ENCODE measurements at places on chromosomes 12 and 14.

GRCh38 chr12:87529413-87529812, 499.8 kb downstream of the C12orf50 start:
- DNase-seq: no peak

GRCh38 chr14:73680821-73681220, 33.4 kb downstream of the PNMA1 start:
- no peak for DNase-seq

DNA sequence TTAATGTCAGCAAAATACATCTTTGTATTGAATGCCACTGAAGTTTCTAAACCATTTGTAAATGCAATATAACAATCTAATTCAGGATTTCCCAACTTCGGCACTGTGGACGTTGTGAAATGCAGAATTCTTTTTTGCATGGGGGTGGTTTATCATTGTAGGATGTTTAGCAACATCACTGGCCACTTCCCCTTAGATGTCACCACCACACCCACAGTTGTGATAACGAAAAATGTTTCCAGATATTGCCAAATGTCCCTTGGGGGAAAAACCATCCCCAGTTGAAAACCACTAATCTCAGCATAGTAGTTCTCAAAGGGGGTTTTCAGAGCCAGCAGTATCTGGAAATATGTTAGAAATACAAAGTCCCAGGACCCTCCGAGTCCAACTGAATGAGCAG, 203.3 kb downstream of the NAV3 start:
- DNase-seq: no peak

DNA sequence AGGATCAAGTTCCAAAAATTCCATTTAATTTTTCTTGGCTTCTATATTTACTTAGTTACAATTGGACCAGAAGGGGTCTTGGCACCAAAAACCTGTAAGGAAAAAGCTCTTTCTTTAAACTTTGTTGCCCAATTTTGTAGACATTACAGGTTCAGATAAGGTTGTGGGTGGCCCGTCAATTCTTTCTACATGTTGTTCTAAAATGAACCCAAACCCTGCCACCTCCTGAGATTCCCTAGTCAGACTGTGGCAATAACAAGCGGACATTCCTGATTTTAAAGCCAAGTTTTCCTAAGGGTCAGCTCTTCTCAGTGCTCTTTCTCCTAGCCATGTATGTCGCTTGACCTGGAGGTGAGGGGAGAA, 45.0 kb upstream of the GSG1 start:
- no peak for DNase-seq

GRCh38 chr12:16359512-16360491, 12.4 kb downstream of the MGST1 start:
- no peak for DNase-seq

DNA sequence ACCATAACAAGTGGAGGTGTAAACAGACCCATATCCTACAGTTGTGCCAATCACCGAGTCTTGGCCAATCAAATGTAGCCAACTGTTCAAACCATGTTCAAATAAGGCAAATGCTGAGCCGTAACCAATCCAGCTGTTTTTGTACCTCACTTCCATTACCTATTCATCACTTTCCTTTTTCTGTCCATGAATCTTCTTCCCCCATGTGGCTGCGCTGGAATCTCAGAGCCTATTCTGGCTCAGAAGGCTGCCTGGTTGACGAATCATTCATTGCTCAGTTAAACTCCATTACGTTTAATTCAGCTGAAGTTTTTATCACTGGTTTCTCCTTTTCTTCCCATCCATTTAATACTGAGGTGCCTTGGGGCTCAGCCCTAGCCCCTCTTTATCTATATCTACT, 71.1 kb downstream of the TBC1D30 start:
- no peak for DNase-seq

- no peak for DNase-seq
Observed at GRCh38 chr14:55139141-55139540, 10.1 kb downstream of the LGALS3 start.

GRCh38 chr12:69136931-69137613, 102.3 kb upstream of the CPSF6 start:
- DNase-seq: no peak

- DNase-seq: no peak
Observed at GRCh38 chr12:31588976-31589375, 2.0 kb downstream of the DENND5B start.

- no peak for DNase-seq
Observed at GRCh38 chr12:51205350-51205749, 12.5 kb downstream of the POU6F1 start.

DNA sequence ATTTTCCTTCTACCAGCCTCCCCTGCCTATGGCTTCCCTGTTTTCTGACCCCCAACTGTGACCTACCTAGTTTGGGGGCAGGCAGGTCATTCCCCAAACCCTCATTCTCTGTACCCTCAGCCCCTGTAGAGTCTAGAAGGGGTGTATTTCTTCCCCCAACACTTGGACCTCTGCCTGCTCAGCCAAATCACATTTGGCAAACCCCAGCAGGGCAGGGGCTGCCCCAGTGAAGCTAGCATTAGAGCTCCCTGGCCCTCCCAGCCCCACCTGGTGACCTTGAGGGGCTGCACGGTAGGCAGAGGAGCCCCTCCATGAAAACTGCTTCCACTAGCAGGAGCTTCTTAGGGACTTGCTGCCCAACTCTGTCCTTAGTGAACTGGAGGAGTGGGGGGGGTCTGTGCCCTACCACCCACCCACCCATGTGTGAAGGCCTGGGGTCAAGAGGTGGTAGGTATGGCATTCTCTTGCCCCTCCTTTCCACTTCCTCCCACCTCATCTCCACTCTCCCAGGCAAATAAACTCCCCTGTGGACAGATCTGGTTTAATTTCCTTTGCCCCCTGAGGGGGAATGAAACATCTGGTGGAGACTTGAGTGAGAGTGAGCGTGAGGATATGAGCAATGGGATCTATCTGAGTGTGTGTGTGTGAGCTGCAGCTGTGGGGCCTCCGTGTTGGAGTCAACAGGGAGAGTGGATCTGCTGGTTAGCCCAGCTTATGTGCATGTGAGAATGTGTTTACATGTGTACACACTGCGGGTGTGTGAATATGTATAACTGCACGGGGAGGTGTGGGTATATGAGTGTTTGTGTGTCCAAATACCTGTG, 1.6 kb downstream of the NXPH4 start:
- DNase-seq: no peak

DNA sequence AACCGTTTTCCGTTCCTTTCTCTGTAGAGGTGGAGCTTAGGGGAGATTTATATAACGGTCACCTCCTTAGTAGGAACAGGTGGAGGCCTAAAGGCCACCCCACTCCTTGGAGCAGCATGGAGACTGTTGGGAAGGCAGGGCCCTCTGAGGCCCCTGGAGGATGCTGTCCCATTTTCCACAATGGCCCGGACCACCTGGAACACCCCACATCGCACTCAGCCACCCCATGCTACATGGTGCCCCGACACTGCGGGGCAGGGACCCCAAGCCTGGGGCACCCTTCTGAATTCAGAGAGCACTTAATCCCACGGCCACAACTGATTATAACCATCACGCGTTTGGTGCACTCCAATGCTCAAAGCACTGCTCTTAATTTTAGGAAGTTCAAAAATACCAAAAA, 41.4 kb downstream of the C14orf132 start:
- no peak for DNase-seq

GRCh38 chr12:54364413-54364812, at the start of gene GPR84:
TSS of gene GPR84 (minus strand) at chr12:54364486. CDS start at chr12:54363851, 635 bp downstream.
- no peak for DNase-seq

DNA sequence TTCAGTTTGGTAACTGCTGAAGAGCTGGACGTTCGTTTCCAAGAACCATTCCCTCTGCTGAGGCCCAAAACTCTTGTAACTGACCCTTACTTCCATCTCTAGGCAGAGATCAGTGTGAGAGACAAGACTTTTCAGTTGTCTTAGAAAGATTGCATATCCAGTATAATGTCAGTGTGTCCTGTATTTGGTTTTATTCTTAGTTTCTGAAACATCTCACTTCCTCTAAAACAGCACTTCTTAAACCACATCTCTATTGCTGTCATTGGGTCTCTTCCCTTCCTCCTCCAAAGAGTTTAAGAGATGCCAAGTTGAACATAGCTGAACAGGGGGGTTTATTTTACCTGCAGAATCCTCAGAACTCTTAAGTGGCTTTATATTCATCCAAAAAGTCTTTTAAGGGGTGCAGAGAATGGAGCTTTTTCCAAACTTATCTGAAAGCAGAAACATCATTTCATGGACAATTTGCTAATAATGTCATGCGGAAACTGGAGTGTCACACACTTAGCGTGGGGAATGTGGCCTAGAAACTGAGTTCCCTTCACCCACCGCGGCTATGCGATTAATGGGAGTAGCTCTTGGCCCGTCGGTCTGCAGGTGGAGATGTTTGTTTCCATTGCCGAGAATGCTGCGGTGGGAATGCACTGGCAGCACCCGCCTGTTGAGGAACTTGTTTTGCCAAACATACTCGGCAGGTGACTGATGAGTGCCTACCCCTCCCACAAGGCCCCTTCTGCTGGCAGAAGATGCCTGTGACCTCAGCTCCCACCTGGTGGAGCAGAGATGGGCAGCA, 148.2 kb downstream of the ADGRD1 start:
- no peak for DNase-seq

- DNase-seq: no peak
Observed at GRCh38 chr14:48027115-48027514, 351.7 kb upstream of the MDGA2 start.

DNA sequence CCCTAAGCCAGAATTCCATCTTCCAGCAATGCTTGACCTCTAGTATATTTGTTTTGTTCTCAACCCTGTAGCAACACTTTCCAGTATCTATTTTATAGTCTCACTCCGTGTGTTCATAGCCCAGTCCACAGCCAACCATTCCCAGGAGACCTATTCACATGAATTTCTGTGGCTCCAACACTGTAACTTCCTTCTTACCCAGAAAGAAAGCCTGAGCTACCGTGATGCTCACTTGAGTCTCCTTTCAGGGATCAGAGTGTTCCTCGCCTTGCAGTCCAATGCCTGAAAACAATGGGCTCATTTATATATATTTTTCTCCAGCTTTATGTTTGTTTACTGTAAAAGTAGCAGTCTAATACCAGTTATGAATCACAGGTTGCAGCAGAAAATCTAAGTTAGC, 645.0 kb upstream of the NOVA1 start:
- no peak for DNase-seq

GRCh38 chr12:49160399-49160798, 28.5 kb downstream of the TUBA1A start:
- no peak for DNase-seq

DNA sequence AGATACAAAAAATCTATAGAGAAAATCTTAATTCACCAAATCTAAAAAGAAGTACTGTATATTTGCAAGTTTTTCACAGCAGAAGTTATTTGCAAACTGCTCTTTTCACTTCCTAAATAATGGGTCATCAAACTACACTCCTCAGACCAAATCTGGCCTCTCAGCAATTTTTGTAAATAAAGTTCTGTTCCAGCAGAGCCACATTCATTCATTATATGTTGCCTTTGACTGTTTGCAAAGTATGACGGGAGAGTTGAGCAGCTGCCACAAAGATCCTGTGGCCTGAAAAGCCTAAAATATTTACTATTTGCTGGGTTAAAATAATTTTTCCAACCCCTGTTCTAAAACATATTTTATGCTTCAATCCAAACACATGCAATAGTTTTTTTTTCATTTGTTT, 1222.3 kb upstream of the SEL1L start:
- DNase-seq: no peak

GRCh38 chr12:77167801-77168200, 102.4 kb upstream of the E2F7 start:
- no peak for DNase-seq

DNA sequence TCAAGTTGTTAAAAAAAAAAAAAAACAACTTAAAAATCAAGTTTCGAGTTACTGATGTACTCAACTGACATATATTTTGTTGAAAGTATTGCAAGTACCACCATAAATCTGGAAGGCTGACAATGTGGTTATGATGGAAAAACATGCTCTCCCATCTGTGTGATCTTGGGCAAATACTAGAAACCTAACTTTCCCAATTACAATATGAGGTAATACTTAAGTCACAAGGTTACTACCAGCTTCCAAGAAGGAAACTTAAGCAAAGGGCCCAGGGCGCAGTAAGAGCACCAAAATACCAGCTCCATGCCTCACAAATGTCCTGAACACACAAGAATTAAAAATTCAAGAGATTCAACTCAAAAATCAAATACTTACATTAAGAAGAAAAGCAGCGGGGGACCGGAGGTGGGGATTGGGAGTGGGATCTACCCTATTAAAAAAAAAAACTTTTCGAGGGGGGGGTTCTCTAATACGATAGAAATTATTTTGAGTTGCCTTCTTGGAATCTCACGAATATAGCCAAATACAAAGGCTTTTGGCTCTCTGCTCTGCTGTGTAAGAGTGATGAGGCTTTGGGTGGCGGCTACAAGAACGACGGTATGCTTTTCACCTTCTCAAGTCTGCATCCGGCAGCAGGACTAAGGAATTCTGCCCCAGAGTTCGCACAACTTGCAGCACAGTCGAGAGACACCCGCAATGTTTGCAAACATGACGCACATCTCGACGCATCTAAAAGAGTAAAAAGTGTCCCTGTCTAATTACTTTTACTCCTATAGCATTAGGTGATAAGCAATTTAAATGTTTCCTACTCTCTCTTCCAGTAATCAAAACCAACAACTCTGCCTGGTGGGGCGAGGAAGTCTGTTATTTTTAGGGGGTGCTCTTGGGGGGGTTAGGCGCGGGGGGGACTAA, 1.1 kb downstream of the SAV1 start:
- DNase-seq: no peak

DNA sequence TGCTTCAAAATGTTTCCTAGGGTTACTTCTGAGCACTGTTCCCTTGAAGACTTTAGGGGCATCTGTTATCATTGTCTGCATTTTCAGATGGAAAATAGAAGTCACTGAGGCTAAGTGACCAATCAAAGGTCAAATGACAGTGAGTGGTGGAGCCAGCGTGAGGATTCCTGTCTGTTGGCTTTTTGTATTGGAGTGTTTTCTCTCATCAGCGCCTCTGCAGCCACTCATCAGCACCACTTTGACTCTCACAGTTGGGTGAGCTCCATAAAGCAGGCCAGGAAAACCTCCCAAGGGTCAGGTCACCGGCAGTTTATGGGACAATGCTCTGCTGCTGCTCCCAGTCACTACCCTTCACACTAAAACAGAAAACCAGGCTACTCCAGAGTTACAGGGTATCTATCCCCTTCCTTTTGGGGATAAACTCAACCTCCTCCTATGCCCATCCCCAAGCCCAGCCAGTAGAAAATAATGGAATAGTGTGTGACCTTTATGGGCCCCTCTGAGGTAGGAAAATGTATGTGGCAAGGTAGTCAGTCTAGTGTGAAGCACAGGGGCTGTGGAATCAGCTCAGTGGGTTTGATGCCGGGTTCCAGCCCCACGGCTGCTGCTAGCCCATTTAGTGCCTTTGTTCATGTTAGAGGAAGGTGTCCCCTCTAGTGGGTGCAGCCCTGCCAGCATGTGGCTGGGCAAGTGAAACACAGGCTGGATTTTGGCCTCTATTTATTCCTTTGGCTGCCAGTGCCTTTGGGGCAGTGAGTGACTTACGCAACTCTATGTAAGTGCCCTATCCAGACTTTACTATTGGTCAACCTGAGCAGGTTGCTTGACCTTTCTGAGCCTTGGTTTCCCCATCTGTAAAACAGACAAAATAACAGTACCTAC, 133.8 kb upstream of the CPM start:
- DNase-seq: no peak

- no peak for DNase-seq
Observed at GRCh38 chr12:89770391-89770790, 61.8 kb upstream of the ATP2B1 start.

- no peak for DNase-seq
Observed at GRCh38 chr14:65210822-65211182, 108.5 kb upstream of the MAX start.

- DNase-seq: no peak
Observed at GRCh38 chr14:88321692-88322503, 1.2 kb downstream of the KCNK10 start.
